ENCODE measurements at places on chromosomes 13 and 19.

DNA sequence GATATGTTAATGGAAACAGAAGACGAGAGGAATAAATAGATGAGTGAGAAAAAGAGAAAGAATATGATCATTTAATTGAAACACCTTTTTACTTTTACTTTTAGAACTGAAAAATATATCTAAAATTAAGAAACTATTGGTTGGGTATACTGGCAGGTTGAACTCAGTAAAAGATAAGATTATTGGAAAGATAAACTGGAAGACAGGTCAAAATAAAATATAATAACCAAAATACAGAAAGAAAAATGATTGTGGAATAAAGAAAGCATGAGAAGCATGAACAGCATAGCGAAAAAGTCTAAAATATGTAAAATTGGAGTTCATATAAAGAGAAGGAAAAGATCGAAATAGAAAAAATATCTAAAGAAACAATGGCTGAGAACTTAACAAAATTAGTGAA is 242.2 kb upstream of the MIR17HG start:
- DNase-seq, result no peak

- peak; percentile 82 for DNase-seq
Observed at GRCh38 chr19:18340190-18340989, at the start of gene PGPEP1. Gene PGPEP1, plus strand, starts transcription at chr19:18340598. Its CDS starts 84 bp downstream, at chr19:18340682.

- DNase-seq, result no peak
Observed at GRCh38 chr19:30386551-30387143, 14.5 kb downstream of the ZNF536 start.

- no peak for DNase-seq
Observed at GRCh38 chr19:42121036-42121621, 11.1 kb downstream of the POU2F2 start.

DNA sequence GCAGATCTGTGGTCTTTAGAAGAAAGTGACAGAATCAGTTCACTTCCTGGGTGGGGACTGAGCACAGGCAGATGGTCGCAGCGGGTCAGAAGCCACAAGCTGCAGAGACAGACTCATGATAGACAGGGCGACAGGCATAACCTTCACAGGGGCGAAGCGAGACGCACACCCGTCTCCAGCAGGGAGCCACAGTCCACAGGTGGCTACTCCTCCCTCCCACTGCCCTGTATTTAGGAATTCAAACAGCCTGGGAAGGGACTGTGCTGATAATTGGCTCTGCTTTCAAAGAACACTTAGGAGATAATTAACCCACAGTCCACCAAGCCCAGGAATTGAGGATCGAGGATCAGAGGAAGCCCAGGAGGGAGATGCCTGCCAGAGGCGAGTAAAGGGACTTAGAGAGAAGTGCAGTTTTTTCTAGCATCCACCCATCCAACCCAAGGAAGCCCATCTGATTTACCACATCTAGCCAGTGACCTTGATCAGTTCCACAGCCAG is 23.2 kb downstream of the RFX2 start:
- DNase-seq, result no peak

GRCh38 chr13:114275304-114275703 is 6.1 kb upstream of the UPF3A start:
- DNase-seq, result no peak

Data from adrenal gland (tissue), 19 donors.